ENCODE measurements at places on chromosomes 5 and 9. TPM values are rescaled to one million over a fixed set of nuclear protein-coding genes. Genes with fewer than 3 reads are reported as not detected.

DNA sequence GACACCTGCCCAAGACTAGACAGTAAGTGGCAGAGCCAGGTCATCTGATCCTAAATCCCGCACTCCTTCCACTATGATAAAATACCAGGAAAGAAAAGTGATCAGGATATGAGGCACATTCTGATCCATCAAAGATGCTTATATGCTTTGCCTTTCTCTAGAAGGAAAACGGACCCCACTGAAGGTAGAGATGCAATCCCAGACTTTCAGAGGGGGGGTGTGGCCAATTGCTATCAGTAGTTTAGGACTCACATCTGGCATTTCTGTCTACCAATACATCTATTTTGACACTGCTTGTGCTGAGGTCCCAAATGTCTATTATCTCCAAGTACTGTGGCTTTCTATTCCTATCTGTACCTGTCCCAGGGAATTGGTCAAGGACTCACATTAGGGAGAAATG is 1.7 kb downstream of the TRIM52 start:
- H3K4me3 ChIP-seq: peak overlapping the region; percentile 97
- H3K27ac ChIP-seq: no peak overlapping the region
- no peaks in the 10 kb centered on the region for H3K27me3 ChIP-seq
- DNase-seq: no peak
- no peaks in the 10 kb centered on the region for H3K36me3 ChIP-seq

GRCh38 chr5:115541611-115542010 is 3.0 kb downstream of the FEM1C start:
- peaks cover 9% of the 10 kb centered on the region for H3K36me3 ChIP-seq
- H3K27me3 ChIP-seq: no peaks in the 10 kb centered on the region
- H3K4me1 ChIP-seq: peaks cover 62% of the 10 kb centered on the region
- DNase-seq: no peak
- peak overlapping the region; percentile 79 for H3K4me3 ChIP-seq

KCNV2 gene
- total RNA-seq: not detected

- no peak overlapping the region for H3K4me3 ChIP-seq
- H3K27me3 ChIP-seq: no peaks in the 10 kb centered on the region
- no peak for DNase-seq
- no peaks in the 10 kb centered on the region for H3K4me1 ChIP-seq
- H3K27ac ChIP-seq: no peak overlapping the region
Observed at GRCh38 chr5:91946870-91947269, 563.8 kb upstream of the ARRDC3 start.

GRCh38 chr5:107555425-107556090 is 115.2 kb downstream of the EFNA5 start:
- no peak for DNase-seq
- H3K4me1 ChIP-seq: peaks cover 21% of the 10 kb centered on the region
- H3K36me3 ChIP-seq: no peaks in the 10 kb centered on the region
- H3K27me3 ChIP-seq: no peaks in the 10 kb centered on the region
- H3K27ac ChIP-seq: no peak overlapping the region
- H3K4me3 ChIP-seq: no peak overlapping the region

All from suprapubic skin (tissue), 4 donors.